NCI-H226 (cell line): ENCODE measurements at places on chromosomes 7 and 10.
A peak's percentile ranks its signal among the peaks of the same experiment; 100 is the strongest.

GRCh38 chr7:32074787-32075585 is 4.8 kb upstream of the PDE1C start:
- no peak for DNase-seq

DNA sequence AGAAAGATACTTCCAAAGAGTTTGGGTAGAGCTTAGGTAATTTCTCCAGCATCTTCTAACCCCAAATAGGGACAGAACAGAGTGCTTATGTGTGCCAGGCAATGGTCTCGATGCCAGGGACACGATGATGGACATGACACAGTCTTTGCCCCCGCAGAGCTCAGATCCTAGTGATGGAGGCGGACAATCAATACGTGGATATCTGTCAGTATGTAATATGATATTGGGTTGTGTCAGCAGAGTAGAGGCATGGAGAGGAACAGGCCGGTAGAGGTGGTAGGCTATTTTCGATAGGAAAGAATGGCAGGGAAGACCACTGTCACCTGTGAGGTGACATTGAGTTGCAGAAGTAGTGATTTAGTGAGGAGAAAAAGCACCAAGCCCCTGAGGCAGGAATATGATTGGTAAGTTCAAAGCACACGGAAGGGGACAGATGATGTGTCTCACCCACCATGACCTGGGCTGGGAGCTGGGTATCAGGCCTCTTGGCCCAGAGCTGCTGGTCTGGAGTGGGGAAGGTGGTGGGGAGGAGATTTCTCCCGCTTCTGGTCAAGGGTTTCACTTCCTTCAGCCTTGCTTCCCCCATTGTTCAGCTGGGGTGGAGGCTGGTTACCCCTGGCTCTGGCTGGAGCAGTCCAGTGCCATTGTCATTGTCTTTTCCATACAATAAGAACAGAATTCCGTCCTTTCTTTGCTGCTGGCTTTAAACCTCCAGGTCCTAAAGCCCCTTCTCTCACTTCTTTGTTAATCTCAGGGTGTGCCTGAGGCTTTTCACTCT is 36.0 kb upstream of the SRGN start:
- DNase-seq: no peak

GRCh38 chr10:45071043-45071813 is 70.5 kb downstream of the ZNF22 start:
- DNase-seq: no peak

DNA sequence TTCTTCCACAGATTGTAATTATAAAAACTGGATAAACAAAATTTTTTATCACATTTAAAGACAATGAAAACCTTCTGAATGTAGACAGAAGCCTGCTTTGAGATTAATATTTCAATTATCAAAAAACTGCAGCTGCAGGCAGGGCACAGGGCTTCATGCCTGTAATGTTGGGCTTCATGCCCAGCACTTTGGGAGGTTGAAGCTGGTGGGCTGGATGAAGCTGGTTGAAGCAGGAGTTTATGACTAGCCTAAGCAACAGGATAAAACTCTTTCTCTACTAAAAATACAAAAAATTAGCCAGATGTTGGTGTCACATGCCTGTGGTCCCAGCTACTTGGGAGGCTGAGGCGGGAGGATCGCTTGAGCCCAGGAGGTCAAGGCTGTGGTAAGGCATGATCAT is 41.2 kb downstream of the PDZD8 start:
- DNase-seq: no peak

DNA sequence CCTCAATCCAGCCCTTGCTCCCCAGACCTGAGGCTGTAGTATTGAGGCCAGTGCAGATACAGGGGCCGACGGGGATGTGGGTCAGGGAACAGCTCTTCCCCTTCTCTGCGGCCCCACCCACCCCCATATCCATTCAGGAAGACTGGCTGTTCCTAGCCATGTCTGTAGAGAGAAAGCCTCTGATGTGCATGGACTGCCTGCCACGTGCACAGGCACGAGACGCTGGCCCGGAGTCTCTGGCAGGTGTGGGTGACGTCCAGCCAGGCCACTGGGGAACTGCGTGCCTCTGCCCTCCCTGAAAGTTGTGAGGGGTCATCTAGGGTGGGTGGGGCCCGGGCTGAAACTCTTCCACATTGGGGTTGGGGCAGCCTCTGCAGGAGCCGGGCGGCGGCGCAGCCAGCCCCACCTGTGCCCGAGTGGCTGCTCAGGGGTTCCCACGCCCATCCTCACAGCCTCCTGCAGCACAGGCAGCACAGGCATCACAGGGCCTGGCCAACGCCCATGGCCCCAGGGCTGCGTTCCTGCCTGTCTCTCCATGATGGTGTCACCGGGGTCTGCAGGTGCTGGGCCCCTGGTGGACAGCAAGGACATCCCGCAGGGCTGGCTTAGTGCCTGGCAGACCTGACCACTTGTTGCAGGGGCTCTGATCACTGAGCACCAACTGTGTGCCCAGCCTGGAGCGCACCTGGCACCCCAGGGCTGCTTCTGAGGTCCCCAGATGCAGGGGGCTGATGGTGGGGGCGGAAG is 27.5 kb downstream of the MICALL2 start:
- no peak for DNase-seq

GRCh38 chr7:47783456-47784223 is 164.6 kb downstream of the PKD1L1 start:
- peak; percentile 84 for DNase-seq

GRCh38 chr10:124338276-124338925 is 80.3 kb downstream of the OAT start:
- no peak for DNase-seq

- DNase-seq: peak; percentile 39
Observed at GRCh38 chr7:99784007-99784406, at the start of gene CYP3A4. CYP3A4 (minus strand) TSS chr7:99784184; CDS start chr7:99784081, 103 bp downstream.

- DNase-seq: no peak
Observed at GRCh38 chr10:107914450-107915214, 750.1 kb upstream of the SORCS1 start.

DNA sequence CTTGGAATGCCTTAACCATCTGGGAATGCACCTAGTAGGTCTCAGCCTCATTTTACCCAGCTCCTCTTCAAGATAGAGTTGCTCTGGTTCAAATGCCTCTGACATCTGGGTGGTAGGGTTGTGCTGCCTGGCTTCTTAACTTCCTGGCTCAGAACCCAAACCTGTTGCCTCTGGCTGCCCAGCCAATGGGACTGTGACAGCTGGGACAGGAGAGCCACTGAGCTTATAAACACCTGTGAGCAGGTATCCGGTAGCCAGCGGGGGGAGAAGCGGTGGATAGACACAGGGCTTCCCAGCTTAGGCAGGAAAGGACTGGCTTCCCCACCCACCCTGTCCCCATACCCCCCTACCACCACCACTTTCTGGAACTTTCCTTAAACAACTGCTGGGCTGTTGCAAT is 115.8 kb upstream of the CARD11 start:
- no peak for DNase-seq

DNA sequence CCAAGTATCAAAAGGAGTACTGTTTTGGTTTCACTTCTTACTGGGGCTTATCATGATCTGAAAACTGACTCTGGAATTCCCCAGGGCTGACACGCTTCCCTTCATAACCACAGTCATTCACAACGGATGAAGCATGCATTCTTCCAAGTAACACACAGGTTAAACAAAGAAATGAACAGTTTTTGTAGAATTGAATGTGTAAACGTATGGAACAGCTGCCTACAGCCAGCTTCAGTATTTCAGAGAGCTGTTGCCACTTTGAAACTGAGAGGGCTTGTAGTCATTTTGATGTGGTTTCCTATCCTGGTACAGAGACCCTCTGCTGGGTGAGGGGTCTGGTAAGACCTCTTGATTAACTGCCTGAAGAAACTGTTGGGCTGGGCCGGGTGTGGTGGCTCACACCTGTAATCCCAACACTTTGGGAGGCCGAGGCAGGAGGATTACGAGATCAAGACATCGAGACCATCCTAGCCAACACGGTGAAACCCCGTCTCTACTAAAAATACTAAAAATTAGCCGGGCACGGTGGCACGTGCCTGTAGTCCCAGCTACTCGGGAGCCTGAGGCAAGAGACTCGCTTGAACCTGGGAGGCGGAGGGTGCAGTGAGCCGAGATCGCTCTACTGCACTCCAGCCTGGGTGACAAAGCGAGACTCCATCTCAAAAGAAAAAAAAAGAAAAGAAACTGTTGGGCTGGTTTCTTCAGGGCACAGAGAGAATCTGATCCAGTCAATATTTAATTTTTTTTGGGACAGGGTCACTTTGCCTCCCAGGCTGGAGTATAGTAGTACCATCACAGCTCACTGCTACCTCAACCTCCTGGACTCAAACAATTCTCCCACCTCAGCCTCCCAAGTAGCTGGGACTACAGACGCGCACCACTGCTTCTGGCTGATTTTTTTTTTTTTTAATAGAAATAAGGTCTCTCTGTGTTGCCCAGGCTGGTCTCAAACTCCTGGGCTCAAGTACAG is 4.7 kb downstream of the NFE2L3 start:
- peak; percentile 100 for DNase-seq

DNA sequence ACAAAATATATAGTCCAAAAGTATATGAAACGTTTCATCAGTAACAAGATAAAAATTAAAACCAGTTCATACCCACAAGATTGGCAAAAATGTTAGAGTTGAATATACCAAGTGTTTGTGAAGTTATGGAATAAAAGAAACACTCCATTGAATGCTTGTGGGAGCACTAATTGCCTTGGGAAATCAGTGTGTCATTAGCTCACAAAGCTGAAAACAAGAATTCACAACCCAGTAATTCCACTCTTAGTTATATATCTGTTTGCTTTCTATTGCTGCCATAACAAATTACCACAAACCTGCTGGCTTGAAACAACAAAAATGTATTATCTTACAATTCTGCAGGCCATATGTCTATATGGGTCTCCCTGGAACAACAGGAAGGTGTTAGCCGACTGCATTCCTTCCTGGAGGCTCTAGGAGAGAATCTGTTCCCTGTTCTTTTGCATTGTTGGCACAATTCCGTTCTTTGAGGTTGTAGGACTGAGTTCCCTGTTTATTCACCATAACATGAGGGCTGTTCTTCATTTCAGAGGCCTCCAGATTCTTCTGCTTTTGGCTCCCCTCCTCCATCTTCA is 45.7 kb downstream of the SEM1 start:
- no peak for DNase-seq

DNA sequence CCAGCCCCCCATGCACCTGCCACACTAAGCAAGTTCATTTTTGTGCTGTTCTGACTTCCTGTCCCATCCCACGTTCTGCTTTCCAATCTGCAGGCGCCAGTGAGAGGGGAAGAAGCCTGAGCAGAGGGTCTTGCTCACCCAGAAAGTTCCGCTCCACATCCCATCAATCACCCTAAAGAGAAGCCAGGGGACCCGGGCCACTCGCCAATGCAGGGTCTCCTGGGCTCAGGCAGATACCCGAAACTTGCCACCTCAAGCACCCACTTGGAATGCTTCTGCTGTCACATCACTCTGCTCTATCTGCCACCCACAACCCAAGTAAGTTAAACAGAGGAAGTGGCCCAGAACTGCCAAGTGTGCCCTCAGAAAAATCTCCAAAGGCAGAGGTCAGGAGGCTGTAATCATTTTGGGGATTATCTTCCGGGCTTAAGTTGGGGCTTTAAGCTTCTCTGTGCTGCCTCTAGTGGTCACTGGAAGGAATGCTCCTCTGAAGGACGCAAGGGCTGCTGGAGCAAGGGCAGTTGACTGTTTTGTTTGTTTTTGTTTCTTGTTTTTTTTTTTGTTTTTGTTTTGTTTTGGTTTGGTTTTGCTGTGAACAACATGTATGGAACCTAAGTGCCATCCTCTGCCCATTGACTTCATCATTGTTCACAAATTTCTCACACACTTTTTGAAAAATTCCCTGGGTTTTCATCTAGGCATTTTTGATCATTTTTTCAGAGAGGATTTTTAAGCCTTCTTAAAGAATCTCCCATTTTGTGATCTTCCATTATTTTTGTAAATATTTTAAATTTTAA is 25.5 kb downstream of the PRR15 start:
- peak; percentile 41 for DNase-seq

GRCh38 chr7:150411606-150412005 is 32.5 kb downstream of the ZNF775 start:
- no peak for DNase-seq

DNA sequence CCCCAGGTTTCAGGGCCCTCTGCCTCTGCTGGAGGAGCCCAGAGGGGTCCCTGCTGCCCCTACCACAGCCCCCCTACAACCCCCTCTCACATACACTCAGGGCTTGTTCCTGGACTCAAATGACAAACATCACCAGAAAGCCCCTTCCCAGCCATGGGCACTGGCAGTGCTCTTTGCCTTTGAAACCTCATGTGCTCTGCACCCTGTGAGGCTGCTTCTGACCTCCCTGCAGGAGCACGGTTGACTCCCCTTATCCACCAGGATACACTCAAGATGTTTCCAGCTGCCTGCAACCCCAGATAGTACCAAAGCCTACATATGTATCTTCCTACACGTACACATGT is 3.5 kb upstream of the ADIRF start:
- no peak for DNase-seq

GRCh38 chr10:22711373-22711772 is 3.0 kb downstream of the PIP4K2A start:
- DNase-seq: no peak

GRCh38 chr7:134593530-134594392 is 44.9 kb downstream of the AKR1B15 start:
- peak; percentile 86 for DNase-seq

DNA sequence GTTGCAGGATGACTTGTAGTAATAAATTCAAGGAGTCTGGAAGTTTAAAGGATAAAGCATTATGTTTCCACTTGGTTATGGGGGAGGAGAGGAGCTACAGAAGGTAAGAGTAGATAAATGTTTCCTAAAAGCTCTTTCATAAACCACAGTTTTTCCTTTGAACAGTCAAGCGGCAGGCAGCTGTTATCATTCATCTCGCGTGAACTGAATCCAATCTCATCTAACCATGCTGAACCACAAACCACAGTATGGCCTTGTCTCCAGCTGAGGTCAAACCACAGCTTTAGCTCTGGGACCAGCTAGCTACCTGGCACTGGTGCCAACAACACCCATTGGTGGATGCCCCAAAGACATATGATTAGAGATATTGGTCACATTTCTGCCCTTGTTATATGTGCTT is 63.3 kb downstream of the NOC3L start:
- DNase-seq: peak; percentile 90

- no peak for DNase-seq
Observed at GRCh38 chr7:118219157-118219512, 5.4 kb upstream of the ANKRD7 start.

DNA sequence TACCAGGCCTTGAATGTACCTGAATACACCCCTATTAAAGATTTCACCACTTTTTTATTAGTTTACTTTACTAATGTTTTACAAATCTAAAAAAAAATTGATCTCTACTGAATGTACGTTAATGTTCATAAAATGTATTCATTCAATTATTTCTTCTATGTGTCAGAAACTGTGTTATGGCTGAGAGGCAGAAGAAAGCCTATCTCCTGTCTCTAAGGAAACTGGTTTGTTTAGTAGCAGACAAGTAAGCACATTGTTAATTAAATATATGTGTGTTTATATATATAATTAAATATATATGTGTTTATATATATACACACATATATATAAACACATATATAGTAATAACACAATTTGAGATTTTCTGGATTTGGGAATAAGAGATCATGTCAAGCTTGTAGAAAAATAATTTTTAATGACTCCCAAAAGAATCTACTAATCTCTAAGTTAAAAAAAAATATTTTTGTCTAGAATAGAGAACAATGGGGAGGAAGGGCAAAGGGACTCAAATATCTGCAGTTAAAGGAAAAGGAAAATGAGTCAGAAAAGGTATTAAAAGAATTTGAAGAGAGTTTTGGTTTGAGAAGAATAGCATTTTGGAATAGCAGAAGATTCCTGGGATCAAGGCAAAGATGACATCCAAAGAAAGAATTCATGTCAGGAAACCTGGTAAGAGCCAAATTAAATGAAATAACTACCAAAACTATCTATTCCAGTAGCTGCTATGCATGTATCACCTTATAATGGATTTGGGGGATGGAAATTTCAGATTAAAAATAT is 92.1 kb downstream of the CH25H start:
- peak; percentile 16 for DNase-seq

- no peak for DNase-seq
Observed at GRCh38 chr7:139431459-139431858, 52.0 kb downstream of the KLRG2 start.
